ENCODE measurements at places on chromosomes 4 and X.

GRCh38 chrX:10507876-10508275 lies 112.5 kb downstream of the MID1 start:
- DNase-seq = no peak

DNA sequence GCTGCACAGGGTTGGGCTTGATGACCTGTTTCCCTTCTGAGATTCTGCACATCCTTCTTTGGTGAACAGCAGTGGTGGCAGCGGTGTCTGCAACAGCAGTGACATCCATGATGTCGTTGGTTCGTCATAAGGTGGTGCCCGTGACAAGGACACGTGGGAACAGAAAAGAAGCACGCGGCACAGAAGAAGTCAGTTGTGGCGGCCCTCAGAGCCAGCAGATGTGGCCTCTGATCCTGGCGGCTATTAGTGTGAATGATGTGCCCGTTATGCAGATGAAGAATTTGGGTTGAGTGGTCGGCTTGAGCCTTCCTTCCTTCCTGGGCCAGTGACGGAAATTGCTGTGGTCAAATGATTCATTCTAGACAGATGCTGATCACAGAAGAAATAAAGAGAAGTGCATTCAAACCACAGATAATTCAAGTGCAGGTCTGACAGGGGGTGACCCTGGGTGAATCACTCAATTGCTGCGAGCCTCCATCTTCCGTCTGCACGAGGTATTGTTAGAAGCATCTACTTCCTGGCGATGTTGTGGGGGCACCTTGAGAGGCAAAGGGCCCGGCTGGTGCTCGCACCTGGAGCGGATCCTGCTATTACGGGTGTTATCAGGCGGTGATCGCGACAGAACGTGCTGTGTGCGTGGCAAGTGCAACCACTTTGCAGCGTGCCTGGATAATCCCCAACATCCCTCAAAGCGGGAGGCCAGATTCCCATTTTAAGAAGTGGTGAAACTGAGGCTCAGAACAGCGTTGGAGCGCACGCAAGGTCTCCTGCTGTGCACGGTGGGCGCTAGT lies 215.2 kb upstream of the PSAPL1 start:
- peak; percentile 79 for DNase-seq

- DNase-seq = no peak
These were observed 69.8 kb upstream of the FAT4 start for GRCh38 chr4:125244848-125245450.

GRCh38 chr4:108346818-108347210 lies 178.1 kb upstream of the LEF1 start:
- DNase-seq = no peak

GRCh38 chr4:136329042-136329662 lies 1203.1 kb downstream of the PCDH18 start:
- DNase-seq = no peak

- DNase-seq = no peak
These were observed 20.5 kb downstream of the PSMD10 start for GRCh38 chrX:108070891-108071290.

- no peak for DNase-seq
These were observed 11.6 kb upstream of the CXCL13 start for GRCh38 chr4:77593993-77594392.

DNA sequence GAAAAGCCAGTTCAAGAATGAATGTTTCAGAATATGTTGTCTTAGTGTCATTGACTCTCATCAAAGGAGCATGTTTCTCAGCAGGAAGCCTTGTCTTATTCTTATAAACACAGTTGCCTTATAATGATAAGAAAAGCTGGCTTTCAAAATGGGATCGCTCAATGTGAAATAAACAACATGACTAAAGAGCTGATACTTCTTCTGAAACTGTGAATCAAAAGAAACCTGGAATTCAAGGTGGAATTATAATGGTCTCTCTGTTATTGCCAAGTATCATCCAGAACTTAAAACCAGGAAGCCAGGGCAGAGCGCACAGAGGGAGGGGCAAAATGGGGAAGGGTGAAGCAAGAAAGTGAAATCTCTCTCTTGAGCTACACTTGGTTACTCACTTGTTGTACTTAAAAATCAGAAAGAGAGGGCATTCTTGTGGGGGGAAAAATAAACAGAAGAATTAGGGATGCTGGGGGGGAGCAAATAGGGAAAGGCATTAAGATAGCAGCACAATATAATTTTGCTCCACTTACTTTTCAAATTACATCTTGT lies 270.0 kb downstream of the MAPK10 start:
- DNase-seq = no peak

DNA sequence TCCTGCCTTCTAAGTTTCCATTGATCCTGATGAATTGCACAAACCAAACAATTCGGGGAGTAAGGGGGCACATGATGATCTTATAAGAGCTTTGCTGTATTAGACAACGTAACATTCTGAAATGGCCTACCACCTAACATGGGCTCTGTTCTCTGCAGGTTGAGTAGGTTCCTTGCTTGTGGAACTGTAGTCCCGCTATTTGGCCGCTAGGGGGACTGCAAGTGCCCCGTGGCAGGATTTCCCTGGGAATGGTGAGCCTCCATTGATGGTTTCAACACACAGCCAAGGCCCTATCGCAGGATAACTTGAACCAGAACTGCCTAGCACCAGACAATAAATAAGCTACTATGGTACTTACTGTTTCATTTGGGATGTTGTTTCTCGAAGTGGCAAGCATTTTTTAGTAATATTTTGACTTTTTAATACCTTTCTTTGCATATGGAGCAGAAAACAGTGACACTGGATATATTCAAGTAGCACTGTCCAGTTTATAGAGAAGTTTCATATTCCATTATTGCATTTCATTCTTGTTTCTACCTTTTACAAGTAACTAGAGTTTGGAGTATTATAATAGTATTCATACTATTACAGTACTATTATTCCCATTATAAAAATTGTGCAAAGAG lies 11.9 kb downstream of the AR start:
- peak; percentile 6 for DNase-seq

- DNase-seq = no peak
These were observed 140.5 kb upstream of the ADAMTS3 start for GRCh38 chr4:72709475-72709874.

GRCh38 chr4:14419516-14419915 lies 582.8 kb upstream of the CPEB2 start:
- DNase-seq = no peak

GRCh38 chr4:114563536-114564315 lies 34.9 kb upstream of the UGT8 start:
- DNase-seq = peak; percentile 66

- no peak for DNase-seq
These were observed 39.0 kb downstream of the IL15 start for GRCh38 chr4:141675384-141675783.

GRCh38 chr4:74031576-74031975 lies 6.9 kb downstream of the CXCL3 start:
- DNase-seq = no peak

- no peak for DNase-seq
These were observed 52.2 kb downstream of the APOO start for GRCh38 chrX:23855569-23855968.

GRCh38 chrX:54820737-54821136 lies 13.2 kb downstream of the MAGED2 start:
- DNase-seq = no peak

DNA sequence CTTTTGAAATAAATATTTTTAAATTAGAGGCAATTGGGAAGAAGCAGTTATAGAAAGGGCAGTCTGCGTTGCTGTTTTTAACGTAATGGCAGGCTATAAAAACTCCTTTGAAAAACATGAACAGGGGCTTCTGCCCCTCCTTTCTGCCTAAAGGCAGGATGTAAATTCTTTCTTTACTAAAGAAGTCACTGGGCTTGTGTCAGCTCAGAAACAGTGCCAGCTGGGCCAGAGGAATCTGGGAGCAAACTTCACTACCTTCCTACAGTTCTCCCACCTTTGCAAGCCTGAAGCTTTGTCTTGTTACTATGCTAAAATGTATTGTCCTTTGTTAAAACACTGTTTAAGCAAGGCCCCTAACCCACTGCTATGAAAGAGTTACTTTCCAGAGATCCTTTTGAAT lies 1664.8 kb downstream of the RPA4 start:
- DNase-seq = no peak

DNA sequence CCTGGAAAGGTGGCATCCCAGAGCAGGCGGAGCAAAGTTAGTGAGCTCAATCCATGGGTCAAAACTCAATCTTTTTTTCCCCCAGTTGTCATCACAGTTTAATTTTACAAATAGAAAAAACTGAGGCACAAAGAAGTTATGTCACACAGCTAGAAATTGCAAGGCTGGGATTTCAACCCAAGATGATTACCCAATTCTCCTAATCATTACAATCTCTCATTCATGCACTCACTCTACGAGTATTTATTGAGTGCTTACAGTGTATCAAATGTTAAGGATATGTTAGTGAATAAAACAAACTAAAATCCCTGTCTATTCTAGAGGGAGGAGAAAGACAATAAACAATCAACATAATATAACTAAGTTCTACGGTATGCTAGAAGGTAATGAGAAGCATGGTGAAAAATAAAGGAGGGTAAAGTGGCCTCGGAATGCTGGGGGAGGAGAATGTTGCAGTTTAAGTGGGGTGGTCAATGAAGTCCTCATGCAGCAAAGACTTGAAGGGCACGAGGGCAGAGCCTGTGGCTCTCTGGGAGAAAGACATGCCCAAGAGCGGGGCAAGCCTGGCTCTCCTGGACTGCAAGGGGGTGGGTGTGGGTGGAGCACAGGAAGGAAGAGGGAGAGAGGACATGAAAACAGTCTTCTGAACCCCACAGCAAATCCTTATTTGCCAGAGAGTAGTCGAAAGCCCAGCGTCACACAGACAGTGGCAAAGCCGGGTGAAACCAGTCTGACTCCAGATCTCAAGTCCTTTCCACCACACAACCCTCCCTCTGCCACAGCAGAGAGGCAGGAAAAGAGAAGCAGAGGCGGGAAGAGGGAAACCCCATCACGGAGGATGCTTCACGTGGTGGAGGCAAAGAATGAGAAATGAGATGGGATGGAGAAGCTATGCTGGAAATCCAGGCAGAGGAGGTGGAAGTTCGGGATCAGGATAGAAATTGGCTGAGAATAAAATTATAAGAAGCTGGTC lies 48.3 kb downstream of the RAB33B start:
- no peak for DNase-seq

DNA sequence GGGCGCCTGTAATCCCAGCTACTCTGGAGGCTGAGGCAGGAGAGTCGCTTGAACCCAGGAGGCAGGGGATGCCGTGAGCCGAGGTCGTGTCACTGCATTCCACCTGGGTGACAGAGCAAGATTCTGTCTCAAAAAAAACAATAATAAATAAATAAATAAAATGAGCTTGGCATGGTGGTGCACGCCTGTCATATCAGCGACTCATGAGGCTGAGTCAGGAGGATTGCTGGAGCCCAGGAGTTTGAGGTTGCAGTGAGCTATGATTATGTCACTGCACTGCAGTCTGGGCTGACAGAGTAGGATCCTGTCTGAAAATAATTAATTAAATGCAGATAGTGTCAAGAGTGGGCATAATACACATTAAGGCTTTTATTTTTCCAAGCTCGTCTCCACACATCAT lies 77.5 kb downstream of the DHRSX start:
- DNase-seq = no peak

GRCh38 chr4:89258506-89258905 lies 49.1 kb downstream of the GPRIN3 start:
- DNase-seq = no peak

DNA sequence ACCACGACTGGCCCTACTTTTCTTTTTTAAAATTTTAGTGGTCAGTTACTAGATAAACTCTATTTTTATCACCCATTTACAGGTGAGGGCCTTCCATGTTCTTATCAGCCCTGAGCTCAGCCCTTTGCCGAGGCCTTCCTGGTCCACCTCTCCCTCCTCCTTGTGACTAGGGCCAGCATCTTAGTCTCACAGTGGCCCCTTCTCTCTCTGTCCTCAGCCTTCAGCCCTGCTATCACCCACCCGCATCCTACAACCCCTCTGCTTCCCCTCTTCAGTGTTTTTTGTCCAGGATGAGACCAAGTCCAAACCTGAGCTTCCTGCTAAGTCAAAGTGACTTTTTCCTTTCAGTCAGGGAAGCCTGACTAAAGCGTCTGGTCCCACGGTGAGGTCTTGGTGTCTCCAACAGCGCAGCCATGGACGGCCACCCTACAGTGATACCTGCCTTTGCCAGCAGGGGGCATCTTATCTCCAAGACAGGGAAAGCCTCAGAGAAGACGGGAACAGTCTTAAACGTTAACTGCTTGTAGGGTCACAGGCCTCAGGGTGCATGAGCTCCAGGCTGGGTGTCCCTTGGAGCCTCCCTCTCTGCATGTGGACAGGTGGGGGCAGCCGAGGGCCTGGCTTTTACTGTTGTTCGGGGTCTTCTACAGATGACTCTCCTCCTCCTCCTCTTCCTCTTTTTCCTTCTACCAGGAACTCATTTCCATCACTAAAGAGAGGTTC lies 11.7 kb upstream of the GAGE10 start:
- DNase-seq = no peak

GRCh38 chrX:101377547-101377946 lies 8.4 kb downstream of the BTK start:
- no peak for DNase-seq

DNA sequence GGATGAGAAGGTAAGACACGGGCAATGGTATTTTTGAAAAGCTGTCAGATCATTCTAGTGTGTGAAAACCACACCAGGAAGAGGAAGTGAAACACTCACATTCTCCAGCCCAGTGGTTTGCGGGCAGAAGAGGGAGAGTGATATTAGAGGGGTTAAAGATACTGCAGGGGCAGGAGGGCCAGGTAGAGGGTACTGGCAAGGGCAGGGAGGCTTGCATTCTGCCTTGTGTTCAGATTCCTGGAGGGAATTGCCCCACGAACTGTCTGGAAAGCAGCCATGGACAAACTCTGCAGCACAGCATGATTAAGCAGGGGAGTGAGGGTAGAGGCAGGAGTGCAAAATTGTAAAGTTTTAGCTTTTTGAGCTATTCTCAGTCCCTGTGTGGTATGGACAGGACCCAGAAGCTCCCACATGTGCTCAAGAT lies 30.9 kb downstream of the NIPAL1 start:
- no peak for DNase-seq

DNA sequence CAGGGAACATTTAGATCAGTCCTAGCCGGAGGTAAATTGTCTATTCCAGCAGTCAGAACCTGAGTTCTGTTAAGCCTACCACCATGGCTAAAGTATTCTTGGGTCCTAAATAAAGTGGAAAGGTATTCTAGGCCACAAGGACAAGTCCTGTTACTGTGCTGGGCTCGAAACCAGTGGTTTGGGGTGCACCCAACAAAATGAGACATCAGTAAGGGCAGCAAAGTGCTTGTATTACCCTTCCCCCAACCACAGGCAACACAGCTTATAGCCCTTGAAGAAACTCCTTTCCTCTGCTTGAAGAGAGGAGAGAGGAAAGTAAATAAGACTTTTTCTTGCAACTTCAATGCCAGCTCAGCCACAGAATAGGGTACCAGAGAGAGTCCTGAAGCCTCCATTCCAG lies 1345.6 kb downstream of the PCDH18 start:
- DNase-seq = no peak

DNA sequence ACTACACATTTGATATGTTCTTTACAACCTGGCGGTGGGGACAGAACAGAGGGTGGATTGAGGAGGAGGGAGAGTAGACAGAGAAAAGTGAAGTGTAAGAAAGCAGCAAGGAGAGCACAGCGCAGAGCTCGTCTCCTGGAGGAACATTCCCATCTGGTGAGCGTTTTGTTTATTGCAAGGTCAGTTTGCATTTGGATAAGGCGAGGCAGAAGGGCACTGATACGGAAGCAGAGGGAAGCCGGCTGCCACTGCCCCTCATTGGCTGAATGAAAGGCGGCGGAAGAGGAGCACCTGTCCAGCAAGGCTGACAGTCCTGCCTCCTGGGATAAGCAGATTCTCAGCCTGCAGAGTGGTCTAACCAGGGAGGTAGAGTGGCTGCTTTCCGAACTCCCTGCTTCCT lies 83.2 kb downstream of the GPR143 start:
- no peak for DNase-seq

- DNase-seq = no peak
These were observed 168.5 kb upstream of the MAP3K15 start for GRCh38 chrX:19683817-19684216.

- no peak for DNase-seq
These were observed 27.6 kb upstream of the ANXA3 start for GRCh38 chr4:78524009-78524408.
